ENCODE measurements at places on chromosomes 2 and 18.

DNA sequence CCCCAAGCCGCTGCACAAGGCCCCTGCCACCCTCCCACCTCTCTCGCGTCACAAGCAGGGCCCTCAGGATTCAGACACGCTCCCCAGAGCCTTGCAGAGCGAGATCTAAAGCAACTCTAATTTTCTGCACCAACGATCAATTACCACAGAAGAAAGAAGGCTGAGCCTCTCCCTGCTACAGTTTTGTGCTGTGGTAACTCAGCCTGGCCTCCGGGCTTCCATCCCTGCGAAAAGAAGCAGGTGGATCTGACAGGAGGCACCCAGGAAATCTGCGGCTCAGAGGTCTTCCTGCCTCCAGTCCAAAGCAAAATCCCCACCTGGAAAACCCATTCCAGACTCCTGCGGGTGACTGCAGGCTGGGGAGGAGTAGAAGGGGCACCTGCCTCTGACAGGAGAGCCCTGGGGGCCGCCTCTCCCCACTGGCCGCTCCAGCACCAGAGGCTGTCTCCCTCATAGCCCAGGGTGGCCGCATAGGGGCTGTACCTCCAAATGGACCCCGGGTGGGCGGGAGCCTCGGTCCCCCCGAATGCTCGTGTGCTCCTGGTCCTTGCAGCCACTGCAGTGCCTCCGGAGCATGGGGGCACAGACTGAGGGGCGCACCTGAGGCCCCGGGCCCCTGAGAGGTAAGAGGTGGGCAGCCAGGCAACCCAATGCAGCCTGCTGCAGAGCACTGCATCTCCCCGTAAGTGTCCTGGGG is 31.0 kb downstream of the PXDN start:
- no peak for DNase-seq

GRCh38 chr2:205637320-205637602 is 45.0 kb upstream of the NRP2 start:
- DNase-seq, result no peak

DNA sequence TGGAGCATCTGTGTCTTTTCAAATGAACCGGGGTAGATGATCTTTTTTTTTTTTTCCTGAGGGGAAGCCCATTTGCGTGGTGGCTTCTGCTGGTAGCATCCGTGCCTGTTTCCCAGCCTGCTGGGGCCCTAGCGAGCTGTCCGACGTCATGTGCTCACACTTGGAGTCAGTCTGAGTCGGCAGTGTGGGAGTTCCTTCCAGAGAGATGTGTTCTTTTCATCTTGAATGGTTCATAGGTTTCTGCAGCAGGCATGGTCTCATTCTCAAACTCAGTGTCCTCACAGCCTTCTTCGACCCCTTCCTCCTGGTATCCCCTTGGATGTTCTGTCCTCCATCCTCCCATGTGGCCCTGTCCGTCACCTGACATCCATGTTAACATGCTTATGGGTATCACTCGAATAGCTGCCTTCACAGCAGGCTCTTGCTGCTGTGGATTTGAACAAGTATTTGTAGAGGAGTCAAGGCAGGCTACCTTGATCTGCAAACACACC is 51.0 kb downstream of the LDLRAD4 start:
- no peak for DNase-seq

- no peak for DNase-seq
These were observed 29.0 kb downstream of the LAMA3 start for GRCh38 chr18:23718243-23718720.

GRCh38 chr2:218128781-218129457 is 3.1 kb downstream of the CXCR2 start:
- no peak for DNase-seq

- no peak for DNase-seq
These were observed 812.9 kb upstream of the ACVR2A start for GRCh38 chr2:147031897-147032296.

DNA sequence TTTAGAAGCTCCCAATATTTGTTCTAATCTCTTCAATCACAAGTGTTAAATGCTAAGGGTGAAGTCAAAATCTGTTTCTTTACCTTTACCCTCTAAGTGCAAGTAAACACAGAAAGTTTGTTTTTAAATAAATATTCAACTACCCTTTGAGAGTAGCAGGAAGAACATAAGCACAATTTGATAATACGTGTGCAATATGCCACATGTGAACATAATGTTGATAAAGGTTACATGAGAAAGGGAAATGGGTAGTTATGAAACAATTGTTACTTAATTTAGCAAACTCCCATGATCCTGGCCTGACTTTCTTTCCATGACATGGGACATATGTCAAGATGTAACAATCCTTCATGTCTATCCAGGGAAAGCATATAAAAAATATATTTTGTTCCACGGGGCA is 7.1 kb downstream of the SPRED2 start:
- DNase-seq, result no peak

GRCh38 chr2:71503837-71504236 is 50.5 kb downstream of the DYSF start:
- DNase-seq, result no peak

DNA sequence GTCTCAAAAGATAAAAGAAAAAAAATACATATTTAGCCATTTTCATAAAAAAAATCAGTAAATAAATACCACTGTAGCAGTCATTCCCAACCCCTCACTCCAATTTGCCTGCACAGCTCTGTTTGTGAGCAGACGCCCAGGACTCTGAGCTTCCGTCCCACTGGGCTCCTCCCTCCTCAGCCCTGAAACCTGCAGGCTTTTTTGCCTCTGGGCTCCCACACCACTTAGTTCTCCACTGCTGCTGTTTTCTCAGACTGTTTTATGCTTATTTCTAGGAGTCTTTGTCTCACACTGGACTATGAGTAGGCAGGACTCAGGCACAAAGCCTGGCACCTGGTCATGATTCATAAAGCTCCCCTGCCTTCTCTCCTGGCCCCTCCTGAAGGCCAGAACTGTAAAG is 6.1 kb upstream of the CXCR1 start:
- no peak for DNase-seq

GRCh38 chr2:47520302-47520630 is 117.3 kb downstream of the MSH2 start:
- no peak for DNase-seq

GRCh38 chr2:10027660-10028330 is 15.6 kb upstream of the KLF11 start:
- DNase-seq, result no peak

DNA sequence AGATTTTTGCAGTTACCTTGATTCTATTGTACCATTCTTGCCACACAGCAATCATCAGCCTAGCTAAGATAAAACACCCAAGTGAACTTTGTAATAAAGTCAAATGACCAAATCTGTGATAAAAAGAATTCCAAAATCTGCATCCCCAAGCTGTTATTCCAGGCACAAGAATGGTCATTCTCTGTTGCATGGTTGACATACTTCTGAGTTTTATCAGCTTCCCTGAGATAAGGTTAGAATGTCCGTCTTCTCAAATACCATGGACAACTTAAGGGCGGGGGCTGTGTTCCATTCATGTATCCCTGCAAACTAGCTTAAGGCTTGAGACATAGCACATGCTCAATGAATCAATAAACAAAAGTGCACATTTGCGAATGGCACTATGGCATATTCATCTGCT is 8.1 kb upstream of the BMP10 start:
- no peak for DNase-seq

DNA sequence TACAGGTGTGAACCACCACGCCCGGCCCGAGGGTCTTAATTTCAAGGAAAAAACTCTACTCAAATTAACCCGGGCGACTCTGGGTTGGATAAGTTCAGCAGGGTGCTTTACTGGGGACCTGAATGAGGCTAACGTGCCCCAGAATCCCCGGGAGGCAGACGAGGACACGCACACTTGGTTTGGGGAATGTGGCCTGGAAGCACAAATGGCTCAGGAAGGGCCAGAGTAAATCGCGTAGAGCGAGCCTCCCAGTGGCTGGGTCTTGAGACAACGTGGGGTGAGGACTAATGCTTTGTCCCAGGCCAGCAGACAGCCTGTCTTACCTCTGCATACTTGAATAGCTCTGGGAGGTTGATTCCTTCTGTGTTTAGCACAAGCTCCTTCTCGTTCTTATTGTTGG is 75.8 kb downstream of the POLR1A start:
- DNase-seq, result no peak

DNA sequence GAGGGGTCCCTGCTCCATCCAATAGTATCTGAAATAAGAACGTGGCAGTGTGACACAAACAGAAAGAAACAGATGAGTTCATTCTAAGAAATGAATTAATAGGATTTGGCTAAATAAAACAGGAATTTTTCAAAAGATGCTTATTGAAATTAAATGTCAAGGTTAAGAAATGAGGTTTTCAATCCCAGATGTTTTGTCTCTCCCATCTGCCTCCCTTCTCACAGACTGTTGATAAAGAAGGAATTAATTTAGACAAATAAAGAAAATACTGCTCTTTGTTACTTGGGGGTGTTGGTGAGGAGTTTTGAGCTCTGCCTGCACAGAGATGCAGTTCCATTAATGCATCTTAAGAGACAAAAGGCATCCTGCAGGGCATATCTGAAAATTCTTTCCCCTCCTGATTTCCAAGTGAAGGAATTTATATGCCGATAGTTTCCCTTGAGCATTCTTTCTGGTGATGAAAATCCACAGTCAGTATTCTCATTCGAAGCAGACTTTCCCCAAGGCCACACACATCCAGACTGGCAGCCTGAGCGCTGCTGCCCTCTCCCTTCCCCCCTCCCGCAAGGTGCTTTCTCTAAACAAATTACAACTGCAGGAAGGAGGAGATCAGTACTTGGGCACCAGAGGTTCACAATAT is 385.4 kb upstream of the RND3 start:
- DNase-seq, result no peak

GRCh38 chr18:14189858-14190257 is 57.6 kb upstream of the ZNF519 start:
- no peak for DNase-seq

DNA sequence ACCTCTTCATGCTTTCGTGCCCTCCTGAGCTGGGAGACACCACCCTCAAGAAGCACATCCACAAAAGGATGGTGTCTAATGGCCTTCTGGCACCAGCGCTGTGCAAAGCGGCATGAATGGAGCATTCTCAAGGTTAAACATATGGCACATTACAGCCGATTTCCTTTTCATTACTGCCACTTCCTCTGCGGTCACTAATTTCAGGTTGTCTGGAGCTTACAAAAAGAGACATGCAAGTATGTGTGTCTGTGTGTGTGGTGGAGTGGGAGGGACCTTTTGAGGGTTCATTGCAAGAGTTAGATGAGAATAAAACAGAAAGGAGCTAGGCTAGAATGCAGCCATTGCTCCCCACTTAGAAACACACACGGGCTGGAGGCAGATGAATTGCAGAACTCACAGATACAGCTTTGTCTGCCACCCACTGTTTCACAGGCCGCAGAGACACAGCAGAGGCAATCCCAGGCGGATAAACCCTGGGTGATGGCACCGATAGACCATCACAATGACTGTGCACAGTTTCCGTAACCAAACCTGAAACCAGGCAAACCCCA is 76.0 kb downstream of the TGIF1 start:
- no peak for DNase-seq

DNA sequence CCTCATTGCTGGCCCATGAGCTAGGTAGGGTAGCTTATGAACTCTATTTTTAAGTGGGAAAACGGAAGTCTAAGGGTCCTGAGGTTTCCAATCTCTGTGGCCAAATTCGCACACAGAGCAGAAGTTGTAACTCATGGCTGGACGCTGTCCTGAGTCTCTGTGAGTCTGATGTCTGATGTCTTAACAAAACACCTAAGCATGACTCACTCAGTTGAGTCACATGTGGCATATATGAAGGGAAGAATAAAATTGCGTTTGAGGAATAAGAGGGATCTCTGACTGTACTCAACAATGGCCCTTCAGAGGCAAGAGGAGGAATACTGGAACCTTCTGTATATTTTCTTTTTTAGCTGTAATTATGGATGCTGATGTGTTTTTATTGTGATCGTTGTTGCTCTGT is 569.7 kb downstream of the RIT2 start:
- DNase-seq, result no peak

DNA sequence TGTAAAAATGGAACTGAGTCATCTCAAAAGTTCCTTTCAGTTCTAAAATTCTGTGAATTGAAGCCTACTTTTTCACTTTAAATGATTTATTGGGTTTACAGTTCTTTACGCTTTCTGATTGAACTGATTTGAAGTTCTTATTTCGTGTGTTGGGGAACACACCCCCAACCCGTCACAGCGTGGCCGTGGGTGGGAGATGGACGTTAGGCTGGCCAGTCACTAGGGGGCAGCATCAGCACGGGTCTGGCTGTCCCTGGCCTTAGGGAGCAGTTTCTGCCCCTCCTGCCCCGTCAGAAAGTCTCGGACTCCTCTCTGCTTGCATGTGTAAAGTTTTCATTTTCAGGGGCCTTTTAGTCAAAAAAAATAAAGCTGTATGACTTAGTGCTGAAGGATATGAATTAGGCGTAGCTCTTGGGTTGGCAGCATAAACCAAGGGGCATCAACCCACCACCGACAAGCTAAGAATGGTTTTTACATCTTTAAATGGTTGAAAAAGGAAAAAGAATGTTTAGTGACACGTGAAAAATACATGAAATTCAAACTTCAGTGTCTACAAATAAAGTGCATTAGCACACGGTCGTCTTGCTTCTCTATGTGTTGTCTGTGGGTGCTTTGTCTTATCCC is 63.4 kb downstream of the ZCCHC2 start:
- DNase-seq, result peak; percentile 69

DNA sequence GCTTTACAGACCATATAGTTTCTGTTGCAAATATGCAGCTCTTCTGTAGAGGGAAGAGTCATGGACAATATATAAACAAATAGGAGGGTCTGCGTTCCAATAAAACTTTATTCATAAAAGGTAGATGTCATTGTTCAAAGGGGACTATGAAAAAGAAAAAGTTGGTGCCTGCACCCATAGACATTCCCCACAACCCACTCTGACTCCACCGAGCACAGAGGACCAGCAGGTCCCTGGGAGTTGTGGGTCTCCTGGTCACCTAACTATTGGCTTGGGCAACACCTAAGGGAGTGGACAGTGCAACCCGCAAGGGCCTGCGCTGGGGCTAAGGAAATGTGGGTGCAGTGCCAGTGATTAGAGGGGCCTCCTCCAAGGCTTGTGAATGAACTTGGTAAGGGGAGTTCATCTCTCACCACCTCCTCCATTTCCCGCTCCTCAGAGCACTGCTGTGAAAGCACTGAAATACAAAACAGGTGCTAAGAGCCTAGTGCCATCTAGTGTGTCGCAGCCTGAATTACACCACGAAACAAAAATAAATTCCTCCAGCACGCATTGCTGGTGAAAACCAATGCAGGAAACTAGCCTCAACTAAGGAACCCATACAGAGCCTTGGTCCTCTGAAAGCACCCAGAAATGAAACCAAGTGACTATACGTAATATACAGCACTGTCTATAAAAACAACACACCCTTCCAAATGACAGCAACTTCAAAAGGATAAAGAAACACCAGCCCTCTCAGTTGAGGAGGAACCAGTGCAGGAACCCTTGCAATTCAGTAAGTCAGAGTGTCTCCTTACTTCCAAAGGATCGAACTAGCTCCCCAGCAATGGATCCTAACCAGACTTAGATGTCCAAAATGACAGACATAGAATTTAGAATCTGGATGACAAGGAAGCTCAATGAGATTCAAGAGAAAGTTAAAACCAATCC is 166.6 kb downstream of the RNF144A start:
- DNase-seq, result no peak

DNA sequence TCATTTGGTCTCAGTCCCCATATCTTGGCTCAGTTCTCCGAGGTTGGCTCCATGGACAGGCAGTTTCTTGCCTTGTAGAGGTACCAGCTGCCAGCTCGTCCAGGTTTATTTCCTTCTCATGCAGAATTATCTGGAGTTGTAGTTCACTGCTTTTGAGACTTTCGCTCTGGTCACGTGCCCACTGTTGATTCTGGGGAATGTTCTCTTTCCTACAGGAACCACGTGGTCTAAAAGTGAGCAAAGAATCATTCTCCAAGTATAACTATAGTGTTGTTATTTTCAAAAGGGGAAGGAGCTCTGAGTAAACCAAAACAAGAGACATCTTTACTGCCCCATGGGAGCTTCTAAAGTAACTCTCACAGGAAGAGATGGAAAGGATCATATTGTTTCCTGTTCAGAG is 41.2 kb upstream of the RAB27B start:
- no peak for DNase-seq
